Fibroblast of the aortic adventitia (primary cell): ENCODE measurements at places on chromosomes 2 and 18.

DNA sequence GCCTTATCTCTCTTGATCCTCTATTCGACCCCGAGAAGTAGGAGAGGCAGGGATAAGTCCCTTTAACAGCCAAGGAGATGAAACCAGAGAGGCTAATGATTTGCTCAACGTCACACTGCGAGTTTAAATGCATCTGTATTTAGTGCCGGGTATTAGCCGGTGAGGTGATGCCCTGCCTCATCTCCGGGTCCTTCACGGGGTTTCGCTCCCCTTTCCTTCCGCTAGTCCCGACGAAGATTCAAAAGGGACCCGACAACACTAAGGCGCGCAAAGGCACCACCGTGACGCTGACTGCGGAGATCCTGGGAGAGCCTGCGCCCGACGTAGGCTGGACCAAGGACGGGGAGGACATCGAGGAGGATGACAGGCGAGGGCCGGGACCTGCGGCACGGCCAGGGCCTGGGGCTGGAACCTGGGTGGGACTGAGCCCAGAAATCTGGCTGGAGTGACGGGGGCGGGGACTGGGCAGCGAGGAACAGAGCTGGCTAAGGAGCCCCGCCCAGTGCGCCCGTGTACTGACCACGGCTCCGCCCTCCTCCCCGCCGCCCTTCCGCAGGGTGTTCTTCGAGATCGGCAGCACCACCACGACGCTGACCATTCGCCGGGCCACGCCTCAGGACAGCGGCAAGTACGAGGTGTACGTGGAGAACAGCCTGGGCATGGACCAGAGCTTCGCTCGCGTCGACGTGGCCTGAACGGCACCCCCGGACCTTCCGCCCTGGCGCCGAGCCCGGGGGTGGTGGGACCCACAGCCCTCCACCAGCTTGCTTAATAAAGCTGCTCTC lies 1.0 kb upstream of the GMPPA start:
- DNase-seq: peak; percentile 78

GRCh38 chr18:23994361-23994902 lies 20.1 kb upstream of the TTC39C start:
- peak; percentile 96 for DNase-seq

- peak; percentile 66 for DNase-seq
These were observed 17.3 kb downstream of the ALPK2 start for GRCh38 chr18:58611395-58612131.

GRCh38 chr2:214995926-214996670 lies 142.3 kb downstream of the ABCA12 start:
- no peak for DNase-seq

DNA sequence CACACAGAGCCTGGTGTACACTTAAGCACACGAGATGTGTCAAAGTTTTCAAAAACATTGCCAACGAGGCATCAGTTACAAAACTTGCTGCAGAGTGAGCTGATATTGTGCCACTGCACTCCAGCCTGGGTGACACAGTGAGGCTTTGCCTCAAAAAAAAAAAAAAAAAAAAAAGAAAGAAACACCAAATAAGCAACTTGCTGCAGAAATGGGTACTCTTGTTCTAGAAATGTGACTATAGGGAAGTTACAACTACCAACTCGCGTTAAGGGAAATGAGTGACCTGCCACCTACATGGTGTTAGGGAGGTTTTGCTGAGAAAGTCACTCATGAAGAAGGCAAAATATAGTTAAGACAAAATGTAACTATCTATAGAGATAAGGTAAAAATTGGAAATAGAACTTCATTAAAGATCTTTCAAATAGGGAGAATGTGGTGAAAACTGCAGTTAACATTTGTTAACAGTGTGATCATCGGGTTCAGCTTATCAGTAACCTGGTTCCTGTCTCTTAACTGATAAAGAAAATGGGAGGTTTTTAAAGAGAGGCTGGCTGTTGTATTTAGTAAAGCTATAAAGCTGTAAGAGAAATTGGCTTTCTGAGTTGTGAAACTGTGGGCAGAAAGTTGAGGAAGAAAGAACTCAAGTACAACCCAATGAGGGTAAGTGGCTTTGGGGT lies at the start of gene IL1RL1:
Gene IL1RL1, plus strand, starts transcription at position 600 of the 677 bp plus-strand sequence. CDS start 26,702 bp downstream, outside the sequence.
- DNase-seq: no peak

DNA sequence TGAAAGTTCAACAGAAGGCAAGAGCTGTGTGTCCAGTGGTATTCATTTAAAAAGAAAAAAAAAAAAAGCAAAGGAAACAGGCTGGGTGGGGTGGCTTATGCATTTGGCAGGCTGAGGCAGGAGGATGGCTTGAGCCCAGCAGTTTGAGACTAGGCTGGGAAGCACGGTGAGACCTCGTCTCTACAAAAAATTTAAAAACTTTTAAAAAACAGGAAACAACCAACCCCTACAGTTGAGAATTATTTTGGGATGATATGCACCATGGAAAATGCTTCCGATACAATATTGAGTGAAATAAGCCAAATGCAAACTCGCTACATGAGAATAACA lies 31.2 kb downstream of the PTPN18 start:
- DNase-seq: peak; percentile 69

- no peak for DNase-seq
These were observed 55.1 kb downstream of the ACAA2 start for GRCh38 chr18:49758263-49758610.

DNA sequence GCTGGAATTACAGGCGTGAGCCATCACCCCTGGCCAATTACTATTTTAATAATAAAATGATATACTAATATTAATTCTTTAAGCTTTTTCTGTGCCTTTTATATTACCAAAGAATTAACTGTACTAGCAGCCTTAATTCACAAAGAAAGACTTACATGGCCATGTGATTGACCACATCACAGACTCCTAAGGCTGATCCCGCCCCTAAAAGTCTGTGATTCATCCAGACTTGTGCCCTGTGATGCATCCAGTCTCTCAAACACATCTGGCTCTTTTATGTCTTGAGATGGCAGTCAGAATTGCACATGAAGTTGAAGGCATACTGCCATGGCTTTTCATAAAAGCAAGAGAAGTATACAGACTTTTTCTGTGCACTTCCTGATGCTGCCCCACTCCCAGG lies 91.7 kb downstream of the DTNA start:
- DNase-seq: peak; percentile 51

- no peak for DNase-seq
These were observed 172.1 kb upstream of the PID1 start for GRCh38 chr2:229443141-229443540.

DNA sequence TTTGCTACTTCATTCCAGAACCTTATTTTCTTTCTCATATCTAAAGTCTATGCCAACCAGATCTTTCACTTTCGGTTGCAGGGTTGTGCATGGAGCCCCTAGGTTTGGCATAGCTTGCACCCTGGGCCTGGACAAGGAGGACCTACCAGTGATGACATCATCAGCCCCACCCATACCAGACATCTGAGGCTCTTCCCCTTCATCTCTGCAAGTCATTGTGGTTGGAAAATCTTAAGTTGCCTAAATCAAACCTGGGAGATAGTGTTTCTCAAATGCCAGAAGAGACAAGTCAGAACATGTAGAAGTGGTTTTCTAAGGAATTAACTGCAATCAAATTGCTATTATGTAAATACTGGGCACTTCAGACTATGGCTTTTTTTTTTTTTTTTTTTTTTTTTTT lies 363.3 kb downstream of the ZNF516 start:
- peak; percentile 36 for DNase-seq

DNA sequence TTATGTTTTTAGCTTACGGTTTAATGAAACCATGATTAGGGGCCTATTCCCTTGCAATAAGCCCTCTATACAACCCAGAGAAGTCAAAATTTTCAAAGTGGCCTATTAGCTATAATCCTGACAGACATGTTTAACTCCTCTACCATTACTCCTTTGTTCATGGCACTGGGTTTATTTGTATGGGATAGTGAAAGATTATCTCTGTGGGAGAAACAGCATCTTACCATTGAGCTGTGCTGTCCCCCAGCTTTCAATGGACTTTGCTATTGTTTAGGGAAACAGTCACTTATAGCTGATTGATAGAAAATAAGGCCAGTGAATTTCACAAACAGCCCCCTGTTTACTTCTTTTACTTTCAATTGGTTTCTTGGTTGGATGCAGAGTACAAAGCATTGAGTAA lies 675.2 kb upstream of the GCFC2 start:
- no peak for DNase-seq

DNA sequence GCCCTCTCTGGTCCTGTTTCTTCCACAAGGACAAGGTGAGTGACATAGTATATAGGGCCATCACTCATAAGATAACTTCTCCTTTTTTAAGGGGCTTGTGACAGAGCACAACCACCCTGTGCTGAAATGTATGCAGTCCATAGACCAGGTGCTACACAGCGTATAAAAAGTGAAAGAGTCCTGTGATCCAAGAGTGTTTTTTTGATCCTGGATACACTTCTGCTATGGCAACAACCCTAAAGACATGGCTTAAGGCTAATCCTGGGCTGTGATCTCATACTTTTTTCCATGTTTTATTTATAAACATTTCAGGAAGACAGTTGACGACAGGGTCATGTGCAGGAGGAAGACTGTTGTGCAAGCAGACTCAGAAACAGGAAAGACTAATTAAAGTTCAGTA lies 400.5 kb upstream of the TCF4 start:
- DNase-seq: no peak

GRCh38 chr18:6497543-6497942 lies 82.8 kb upstream of the L3MBTL4 start:
- no peak for DNase-seq

DNA sequence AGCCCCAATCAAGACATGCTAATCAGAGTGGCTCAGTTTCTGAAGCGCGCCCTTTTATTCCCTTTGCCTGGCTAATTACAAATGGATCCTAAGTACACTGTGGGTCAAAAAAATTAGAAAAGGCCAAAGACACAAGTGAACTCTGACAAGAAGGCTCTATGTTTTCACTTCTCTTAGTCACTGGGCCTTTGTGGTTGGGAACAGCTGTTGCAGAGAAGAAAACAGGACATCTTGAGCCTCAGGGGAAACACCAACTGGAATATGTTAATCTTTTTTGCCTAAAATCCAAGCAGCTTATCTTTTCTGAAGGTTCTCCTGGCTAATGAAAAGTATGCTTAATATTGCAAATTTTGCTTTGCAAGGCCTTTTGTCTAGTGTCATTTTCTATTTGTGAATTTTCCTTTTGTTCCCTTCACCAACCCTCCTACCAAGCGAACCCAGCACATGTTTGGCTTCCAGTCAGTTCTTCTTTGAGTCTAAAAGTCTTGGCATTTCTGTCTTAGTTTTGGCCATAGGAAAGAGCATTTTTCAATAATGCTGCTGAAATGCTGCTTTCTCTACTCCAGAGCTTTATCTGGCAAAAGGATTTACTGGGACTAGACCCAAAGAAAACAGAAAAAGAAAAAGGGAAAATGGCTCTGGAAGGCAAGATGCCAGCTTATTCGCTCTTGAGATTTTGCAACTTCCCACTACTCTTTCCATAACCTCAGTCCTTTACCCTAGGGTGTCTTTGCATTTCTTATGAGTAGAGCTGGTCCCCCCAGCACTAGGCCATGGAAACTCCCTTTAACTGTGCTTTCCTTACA lies 440.2 kb upstream of the ST6GAL2 start:
- DNase-seq: peak; percentile 70

DNA sequence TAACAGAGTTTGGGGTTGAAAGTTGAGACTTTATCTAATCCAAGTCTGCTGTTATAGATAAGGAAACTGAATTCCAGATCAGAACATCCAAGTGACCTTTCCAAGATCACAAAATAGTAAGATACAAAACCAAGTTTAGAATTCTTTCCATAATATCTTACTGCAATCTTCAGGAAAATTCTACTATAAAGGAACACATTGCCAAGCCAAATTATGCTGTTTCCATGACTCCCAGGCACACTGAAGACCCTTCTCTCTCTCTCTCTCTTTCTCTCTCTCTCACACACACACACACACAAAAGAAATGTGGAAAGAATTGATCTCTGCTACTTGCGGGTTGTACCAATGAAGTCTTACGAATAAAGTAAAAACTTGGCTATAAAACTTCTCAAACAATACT lies 398.4 kb downstream of the METTL4 start:
- DNase-seq: peak; percentile 55

- DNase-seq: no peak
These were observed 127.2 kb upstream of the MAPRE2 start for GRCh38 chr18:34913837-34914661.

DNA sequence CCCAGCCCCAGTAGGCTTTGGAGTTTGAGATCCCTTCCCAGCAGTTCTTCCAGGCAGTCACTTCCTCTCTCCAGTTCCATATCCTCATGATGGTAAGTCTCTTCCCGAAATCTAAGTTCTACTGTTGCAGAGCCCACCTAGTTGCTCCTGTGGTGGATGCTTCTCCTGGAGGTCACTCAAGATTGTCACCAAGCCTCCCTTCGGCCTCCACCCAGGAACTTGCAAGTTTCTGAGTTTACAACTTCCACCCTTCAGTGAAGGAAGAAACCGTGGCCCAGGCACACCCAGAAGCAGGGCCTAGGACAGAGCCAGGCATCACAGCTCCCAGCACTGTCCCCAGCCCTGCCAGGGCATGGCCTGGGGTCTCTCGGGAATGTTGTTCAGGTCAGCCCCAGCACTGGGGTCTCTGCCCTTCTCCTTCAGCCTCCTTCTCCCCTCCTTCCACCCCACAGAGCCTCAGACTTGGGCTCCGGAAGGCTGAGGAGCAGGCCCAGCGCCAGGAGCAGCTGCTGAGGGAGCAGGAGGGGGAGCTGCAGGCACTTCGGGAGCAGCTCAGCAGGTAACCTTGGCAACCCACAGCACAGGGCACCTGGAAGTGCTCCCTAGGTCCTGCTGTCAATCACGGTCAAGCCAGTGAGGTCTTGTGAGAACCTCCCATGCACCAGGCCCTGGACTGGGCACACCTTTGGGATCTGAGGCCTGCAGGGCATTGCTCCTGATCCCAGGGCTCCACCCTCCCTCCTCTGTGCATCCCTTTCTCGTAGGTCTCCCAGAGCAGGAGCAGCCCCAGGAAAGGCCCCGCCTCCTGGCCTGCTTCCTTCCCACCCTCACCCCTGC lies 7.1 kb downstream of the RUFY4 start:
- DNase-seq: no peak

- DNase-seq: no peak
These were observed 59.4 kb downstream of the ADAM23 start for GRCh38 chr2:206502729-206503128.

DNA sequence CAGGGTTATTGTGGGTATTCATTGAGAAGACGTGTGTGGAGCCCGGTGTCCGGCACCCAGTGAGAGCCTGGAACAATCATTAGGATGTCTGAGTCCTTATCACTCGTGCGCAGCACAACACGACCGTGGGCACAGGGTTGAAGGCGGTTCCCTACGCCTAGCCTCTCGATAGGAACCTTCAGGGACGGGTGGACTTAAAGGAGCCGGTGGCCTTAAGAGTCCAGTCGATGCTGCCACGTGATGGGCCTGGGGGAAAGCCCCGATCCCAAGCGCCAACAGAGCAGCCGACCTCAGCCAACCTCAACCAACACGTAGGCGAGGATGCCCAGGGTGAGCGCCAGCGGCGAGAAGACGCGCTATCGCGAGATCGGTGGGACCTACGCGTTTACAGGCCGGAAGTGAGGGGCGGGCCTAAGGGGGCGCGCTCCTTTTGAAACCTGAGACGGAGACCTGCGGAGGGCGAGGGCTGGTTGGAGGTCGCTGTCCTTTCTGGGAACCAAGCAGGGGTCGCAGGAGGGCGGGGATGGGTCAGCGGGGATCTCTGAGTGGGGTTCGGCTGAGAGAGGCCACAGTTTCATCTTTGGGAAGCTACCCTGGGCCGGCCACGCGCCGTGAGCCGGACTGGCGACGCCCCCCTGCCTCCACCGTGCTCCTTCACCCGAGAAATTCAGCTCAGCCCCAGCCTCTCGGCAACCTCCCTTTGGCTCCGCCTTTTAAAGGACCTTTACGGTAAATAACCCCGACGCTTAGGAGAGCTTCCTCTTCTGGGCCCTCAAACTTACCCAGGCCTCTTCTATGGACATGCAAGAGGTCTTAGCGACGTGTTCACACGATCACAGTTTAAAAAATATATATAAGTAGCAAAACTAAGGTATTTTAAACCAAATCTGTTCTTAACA lies 28.3 kb downstream of the WNT10A start:
- peak; percentile 85 for DNase-seq
